ENCODE measurements at places on chromosomes 5 and 9.

DNA sequence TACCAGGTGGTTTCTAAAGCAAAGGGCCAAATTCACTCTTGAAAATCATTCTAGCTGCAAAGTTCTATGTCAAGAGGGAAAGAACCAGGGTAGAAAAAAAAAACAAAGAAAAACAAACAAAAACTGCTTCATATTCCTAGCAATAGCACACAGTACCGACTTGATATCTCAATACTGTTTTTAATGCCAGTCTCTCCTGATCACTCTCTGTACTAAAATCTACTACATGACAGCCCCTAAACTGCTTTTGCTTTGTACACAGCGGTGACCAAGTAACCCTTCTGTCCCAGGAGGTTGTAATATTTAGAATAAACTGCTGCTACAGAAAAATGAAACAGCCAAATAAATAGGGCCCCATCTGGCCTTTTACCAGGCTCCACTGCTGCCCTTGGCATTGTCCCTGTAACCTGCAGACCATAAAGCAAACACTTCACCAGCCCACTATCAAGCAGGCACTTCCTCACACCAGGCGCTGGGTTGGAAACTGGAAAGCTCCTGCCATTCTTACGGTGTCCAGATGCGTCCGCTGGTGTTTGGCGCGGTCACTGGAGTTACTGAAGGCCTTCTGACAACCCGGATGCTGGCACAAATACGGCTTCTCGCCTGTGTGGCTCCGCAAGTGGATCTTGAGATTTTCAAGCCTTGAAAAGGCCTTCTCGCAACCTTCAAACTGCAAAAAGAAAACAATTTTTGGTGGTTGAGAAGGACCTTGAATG lies 363.2 kb downstream of the GLIS3 start:
- DNase-seq, result no peak

GRCh38 chr5:7754997-7755596 lies 95.8 kb downstream of the CFAP90 start:
- peak; percentile 29 for DNase-seq

DNA sequence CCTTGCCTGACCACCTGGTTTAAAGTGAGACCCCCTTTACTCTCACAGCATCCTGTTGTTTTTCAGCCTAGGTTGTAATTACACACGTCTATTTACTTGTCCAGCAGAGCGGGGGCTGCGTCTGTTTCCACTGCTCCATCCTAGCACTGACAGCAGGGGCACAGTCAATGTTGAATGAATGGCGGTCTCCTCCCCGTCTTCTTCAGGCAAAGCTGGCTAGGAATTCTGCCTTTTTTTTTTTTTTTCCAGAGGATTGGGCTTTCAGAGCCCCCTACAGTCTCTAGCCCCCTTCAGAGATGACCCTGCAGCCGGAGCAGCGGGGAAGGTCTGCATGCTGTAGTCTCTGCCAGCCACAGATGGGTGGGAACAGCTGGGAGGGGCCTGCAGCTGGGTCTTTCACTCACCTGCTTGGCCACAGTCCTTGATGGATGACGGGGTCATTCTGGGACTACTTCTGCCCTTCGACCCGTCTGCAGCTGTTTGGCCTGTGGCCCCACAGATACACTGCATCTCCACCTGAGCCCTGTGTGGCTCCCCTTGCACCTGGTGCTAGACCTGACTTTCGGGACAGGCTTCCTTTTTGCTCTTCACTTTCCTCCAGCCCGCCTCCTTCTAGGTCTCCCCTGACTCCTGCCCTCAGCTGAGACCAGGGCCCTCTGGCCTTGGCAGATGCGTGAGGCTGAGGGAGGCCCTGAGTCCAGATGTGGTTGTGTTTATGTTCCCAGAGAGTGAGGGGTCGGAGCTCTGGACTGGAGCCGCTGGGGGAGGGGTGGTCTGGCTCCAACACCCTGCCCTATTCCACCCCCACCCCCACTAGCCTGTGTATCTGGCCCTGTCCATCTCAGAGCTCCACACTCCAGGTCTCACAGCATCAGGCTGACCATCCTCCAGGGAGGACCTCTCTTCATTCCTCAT lies 8.0 kb downstream of the PITX1 start:
- no peak for DNase-seq

DNA sequence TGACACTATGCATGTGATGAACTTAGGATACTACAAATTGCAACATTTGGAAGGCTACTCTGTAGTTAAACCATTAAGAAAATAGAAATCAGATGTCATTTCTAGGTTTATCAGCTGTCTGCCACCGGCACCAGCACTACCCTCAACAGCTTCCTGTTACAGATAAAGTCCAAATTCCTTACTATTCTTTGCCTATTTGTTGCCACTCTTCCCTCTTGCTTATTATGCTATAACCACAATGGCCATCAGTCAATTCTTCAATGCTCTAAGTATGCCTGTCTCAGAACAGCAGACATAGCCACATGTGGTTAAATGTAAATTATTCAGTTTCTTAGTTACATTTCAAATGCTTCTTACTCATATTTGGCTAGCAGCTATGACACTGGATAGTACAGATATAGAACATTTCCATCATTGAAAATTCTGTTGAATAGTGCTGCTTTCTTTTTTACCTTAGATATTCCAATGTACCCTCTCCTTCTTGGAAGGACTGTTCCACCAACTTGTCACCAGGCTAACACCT lies 21.0 kb downstream of the DHX29 start:
- DNase-seq, result no peak

GRCh38 chr9:108186642-108187395 lies 669.0 kb downstream of the ACTL7B start:
- peak; percentile 72 for DNase-seq

DNA sequence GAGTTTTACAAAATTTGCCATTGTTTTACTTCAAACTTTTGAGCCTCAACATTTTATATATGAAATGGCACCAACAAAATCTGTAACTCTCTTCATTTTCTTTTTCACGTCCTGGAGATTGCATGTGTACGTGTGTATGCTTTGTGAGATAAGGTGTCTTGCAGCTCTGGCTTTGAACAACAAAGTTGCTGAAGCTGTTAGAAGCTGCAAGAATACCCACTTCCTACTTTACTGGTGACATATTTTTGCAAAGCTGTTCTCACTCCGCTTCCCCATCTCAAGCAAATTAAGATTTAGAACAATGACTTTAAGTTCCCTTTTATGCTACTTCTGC lies 41.8 kb downstream of the FYB1 start:
- no peak for DNase-seq
